ENCODE measurements at places on chromosomes 4 and X.

- no peak for DNase-seq
These were observed 205.9 kb upstream of the CASK start for GRCh38 chrX:42129022-42129940.

DNA sequence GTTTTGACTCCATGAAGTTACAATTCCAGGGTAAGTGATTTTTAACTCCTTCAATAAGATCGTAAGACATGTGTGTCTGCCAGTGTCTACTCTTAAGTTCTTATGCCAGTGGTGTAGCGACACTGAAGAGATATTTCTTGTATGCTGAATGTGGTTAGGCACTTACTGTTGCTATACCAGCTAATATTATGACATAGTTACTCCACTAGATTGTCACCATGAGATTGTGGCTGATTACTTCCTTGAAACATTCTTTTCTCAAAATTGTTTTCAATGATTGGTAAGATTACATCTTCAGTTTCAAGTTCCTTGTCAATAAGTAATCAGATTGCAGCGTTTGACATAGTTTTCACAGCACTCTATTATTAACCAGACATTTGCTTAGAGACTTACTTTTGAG, 60.6 kb upstream of the PAGE5 start:
- DNase-seq: no peak

GRCh38 chr4:84597450-84597849, 14.5 kb downstream of the CDS1 start:
- no peak for DNase-seq

DNA sequence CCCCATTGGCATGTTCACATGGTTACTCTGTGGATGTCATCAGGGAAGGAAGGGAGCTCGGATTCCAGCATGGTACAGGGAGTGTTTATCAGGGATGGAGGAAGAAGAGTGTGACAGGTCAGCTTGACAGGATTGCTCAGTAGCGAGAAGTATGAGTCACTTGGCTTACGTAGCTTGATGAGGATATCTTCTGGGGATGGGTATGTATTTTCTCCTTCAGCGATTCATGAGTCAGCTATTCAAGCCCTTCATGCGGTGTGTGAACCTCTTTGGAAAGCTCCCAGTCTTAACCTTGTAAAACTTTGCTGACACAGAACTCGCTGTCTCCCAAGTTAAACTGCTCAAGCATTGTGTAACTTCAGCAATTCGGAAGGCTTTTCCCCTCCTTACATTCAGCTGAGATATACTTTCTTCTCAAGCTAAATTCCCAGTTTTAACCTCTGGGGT, 275.4 kb downstream of the ARHGAP10 start:
- DNase-seq: peak; percentile 97

DNA sequence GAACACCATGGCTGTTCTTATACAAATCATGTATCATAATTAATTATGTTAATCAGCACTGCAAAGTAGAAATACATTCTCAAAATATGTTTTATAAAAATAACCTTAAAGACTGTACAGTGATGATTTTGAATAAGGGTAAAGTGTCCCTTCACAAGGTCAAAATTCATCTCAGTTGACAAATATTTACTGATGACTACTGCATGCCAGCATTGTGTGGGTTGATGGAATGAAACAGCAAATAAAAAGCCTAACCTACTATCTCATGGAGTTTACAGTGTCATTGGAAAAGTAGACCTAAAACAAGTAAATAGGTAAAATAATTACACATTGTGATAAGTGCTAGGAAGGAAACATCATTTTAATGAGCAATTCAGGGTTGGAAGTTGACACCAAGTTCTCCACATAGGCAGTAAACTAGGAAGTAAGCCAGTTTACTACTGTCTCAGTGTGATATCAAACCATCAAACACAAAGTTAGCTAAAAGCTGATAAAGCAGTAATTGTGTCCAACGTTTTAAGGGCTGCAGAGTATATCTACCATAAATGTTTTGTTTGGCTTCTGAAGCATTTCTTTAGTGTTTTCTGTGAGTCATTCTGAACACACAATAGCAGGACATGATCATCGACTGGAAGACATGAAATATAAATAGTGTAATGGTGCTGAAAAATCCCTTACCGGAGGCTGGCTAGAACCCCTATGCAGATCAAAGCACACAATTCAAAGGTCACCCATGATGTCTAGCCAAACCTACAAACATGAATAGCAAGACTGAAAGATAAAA, 221.8 kb downstream of the DACH2 start:
- DNase-seq: no peak

- no peak for DNase-seq
These were observed 4.8 kb downstream of the C4orf54 start for GRCh38 chr4:99652596-99653436.

DNA sequence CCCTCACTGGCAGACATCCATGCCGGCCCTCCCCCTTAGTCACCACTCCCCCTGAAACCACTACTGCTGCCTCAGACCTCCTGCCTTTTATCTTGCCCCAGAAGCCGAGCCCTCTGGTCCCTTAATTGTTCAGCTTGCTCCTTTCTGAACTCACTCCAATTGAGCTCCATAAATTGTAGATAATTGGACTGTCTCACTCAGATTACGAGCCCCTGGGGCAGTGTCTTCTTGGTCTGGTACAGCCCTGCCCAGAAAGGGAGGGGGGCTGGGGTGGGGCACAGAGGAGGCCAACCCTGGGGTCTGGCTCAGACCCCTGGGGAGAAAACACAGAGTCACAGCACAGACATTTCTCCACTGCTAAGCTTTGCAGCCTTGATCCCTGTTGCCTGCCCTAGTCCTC, 39.4 kb downstream of the NALF2 start:
- no peak for DNase-seq

- no peak for DNase-seq
These were observed 84.0 kb downstream of the NHSL2 start for GRCh38 chrX:71994601-71995000.

- peak; percentile 79 for DNase-seq
These were observed 604.6 kb upstream of the GRIA3 start for GRCh38 chrX:122579526-122579925.

GRCh38 chr4:16757080-16757521, 141.3 kb downstream of the LDB2 start:
- DNase-seq: peak; percentile 44

- DNase-seq: no peak
These were observed 34.9 kb upstream of the STK26 start for GRCh38 chrX:131988236-131988635.

- DNase-seq: no peak
These were observed 67.9 kb upstream of the STK26 start for GRCh38 chrX:131955099-131955777.

DNA sequence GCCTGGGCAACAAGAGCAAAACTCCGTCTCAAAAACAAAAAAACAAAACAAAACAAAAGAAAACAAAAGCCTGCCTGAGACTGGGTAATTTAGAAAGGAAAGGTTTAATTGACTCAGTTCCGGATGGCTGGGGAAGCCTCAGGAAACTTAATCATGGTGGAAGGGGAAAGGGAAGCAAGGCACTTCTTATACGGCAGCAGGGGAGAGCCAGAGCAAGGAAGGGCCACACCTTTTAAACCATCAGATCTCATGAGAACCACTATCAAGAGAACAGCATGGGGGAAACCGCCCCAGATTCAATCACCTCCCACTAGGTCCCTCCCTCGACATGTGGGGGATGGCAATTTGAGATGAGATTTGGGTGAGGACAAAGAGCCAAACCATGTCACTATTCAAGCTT, 122.2 kb downstream of the UBE2K start:
- no peak for DNase-seq

GRCh38 chr4:114265342-114265741, 285.9 kb upstream of the ARSJ start:
- DNase-seq: no peak

GRCh38 chr4:2803624-2804448, 11.0 kb downstream of the SH3BP2 start:
- peak; percentile 46 for DNase-seq

DNA sequence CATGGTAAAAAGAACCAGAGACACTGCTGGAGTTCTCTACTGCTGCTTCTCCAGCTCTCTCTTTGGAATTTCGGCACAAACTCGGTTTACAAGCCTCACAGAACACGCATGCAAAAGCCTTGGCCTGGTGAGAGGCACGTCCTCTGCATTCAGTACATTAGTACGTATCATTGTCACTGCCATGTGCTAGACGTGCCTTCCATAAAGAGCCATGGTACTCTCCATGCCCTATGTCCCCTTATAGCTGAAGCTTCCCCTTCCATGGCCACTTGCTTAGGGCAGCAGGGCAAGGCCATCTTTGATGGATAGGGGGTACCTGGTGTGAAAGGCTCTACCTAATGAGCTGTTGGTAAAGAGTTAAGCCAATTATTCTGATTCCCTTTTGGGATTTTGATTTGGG, 35.0 kb downstream of the DIPK2B start:
- no peak for DNase-seq

GRCh38 chr4:866761-867390, 40.9 kb upstream of the CPLX1 start:
- no peak for DNase-seq

DNA sequence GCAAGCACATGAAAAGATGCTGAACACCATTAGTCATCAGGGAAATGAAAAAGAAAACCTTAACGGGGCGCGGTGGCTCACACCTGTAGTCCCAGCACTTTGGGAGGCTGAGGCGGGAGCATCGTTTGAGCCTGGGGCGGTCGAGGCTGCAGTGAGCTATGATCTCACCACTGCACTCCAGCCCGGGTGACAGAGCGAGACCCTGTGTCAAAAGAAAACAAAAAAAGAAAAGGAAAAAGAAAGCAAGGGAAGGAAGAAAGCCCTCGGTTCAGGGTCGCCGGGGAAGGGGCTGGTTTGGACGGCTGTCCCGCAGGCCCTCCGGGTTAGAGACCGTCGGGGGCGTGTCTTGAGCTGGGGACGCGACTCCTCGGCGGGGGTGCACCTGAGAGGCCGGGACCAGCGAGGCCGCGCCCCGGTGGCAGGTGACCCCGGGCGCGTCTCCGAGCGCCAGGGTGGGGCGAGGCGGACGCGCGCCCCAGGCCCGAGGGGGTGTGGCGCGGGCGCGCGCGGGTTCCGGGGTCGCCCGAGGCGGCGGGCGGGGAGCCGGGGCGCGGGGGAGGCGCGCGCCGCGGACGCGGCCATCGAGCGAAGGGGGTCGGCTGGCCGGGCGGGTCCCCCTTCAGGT, 478 bp upstream of the PLXNA3 start:
- DNase-seq: no peak

DNA sequence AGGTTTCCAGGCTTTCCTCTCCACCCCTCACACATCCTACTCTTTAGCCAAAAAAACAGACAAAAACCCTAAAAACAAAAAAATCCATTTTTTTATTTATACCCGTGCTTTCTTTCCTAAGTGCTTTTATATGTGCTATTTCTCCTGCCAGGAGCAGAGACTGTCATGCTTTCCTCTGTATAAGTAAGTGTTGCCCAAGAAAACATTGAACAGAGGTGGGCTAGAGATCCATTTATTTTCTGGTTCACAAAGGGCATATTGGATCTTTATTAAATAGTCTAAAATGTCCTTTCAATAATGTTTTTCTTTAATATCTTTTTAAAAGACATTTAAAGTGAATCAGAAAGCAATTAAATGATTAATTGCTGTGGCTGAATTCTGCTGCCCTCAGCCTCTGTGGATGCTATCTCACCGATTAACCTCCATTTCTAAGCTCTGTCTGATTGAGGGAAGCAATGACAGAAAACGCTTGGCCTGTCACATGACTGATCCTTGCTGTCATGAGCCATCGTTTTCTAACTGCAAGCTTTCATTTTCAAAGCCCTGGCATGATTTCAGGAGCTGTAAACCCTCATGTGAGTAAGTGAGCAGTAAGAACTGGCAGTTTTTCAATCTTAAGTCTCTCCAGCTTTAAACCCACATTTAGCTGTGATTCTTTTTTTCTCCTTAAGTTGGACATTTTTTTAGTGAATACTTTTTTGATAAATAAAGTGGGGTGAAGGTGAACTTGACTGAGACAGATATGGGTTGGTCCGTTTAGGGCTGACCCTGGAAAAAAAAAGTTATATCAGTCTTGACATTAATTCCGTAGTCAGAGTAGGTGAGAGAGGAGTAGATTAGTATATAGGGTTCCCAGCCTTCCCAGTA, 180.7 kb upstream of the PGRMC2 start:
- DNase-seq: peak; percentile 95

GRCh38 chr4:16289897-16290554, 63.8 kb upstream of the TAPT1 start:
- peak; percentile 40 for DNase-seq

GRCh38 chr4:33422656-33423055, 2702.5 kb downstream of the PCDH7 start:
- no peak for DNase-seq
